ENCODE measurements at places on chromosomes 6 and 20.
A peak's percentile ranks its signal among the peaks of the same experiment; 100 is the strongest.

DNA sequence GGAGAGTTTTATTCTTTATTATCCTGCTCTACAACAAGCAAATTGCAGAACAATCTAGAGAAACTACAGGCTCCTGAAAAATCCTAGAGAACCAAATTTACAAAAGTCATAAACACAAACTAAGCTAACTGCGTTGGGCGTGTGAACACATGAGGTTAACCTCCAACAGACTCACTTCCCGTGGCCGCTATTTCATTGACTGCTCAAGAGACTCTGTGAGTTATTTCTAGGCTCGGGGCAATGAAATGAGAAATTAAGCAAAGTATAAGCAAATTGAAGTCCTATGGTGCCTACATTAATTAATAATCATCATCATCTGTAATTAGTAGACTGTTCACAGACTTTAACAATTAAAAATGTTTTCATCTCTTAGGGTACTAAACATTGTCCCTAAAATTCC, 100.0 kb downstream of the MBOAT1 start:
- no peak for DNase-seq

DNA sequence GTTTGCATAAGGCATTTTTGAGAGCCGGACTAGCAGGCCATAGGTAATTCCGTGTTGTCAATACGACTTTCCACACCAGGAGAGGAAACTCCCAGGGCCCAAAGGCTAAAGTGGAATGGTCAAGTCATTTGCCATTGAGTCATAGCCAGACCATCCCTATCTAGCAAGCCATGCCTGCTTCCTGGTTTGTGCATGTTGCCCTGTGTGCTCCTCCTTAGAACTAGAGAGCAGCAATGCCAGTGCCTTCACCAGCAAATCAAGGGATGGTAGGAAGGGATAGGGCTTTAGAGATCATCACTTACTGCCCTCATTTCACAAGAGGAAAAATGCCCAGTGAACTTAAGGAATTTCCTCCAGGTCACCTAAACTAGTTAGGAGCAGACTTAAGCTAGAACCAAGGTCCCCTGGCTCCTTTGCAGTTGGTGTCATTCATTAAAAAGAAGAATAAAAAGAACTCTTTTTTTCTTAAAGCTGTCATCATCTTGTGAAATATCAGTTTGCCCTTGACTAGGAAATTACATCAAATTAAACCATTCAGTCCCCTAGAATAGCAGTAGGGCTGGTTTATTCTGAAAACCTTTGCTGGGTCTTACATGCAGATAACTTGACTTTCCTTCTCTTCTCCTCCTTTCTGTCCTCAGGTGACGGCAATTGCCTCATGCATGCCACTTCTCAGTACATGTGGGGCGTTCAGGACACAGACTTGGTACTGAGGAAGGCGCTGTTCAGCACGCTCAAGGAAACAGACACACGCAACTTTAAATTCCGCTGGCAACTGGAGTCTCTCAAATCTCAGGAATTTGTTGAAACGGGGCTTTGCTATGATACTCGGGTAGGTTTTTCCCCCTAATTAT, 7.4 kb downstream of the TNFAIP3 start:
- peak; percentile 48 for DNase-seq

DNA sequence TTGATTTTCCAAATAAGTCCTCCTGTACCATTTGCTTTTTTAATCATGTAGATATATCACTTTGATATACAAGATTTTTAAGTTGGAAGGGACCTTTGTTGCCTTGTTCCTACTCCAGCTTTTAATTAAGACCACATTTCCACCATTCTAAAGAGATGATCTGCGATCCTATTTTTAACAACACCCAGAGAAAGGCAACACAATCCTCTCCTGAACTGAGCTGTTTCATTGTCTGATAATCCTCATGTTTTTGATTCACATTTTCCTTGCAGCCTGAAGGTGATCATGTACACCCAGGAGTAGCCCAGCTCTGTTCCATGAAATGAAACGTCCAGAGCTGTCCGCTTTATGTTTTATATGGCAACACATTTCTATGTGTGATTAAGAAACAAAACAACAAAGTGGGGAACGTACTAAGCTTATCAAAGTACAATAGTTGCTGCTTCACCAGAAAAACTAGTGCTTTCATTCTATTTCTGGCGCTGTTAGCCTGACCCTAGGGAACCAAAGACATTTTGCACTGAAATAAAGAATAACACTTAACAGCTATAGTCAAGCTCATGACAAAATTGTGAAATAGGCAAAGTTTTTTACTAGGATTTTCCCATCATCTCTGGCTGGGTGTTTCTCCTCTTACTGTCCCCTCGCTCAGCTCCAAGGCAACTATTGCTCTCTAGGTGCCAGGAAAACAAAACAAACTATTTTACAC, 22.6 kb upstream of the TRAF3IP2 start:
- DNase-seq = no peak

DNA sequence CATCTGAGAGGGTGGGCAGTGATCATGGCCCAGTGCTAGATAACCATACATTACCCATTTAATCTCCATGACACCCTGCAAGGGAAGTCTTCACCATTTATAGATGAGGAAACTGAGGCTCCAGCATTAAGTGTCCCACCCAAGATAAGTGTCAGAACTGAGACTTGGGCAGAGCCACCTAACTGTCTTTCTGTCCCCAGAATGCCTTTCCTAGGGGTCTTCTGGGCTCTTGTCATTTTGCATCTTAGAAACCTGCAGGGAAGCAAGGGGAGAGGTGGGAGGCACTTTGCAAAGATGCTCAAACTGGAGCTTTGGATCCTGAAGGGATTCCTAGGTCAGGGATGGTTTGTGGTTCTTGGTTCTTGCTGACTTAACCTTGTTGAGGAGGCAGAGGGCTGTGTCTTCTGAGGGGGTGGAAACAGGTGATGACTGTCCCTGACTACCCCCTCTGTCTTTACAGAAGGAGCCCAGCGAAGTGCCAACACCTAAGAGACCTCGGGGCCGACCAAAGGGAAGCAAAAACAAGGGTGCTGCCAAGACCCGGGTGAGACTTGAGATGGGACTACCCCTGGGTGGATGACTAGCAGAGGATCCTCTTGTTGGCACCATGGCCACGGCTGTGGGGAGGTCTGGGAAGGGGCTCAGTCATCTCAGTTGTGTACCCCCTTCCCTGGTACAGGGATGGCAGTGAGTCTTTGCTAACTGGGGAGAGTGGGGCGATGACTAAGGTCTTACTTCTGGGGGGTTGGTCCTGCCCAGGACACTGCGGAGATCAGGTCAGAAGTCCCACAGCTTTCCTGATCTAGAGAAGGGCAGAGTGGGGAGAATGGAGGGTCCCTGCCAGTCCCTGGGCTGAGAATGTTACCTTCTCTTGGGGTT, 5.8 kb downstream of the HMGA1 start:
- DNase-seq = no peak

DNA sequence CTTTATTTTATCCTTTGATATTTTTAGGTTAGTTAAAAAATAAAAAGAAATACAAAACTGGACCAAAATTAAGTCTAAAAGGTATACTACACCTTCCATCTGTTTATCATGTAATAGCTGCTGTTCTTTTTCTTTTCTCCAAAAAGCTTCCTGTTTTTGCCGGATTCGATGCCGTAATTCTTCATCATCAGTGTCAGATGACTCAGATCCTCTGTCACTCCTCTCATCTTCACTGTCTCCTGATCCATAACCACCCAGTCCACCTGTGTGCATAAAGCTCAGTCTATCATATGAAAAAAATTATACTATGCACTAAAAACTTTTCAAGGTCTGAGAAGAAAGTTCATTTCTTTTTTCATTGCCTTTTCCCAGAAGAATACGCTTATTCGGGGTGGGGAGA, 8.5 kb upstream of the COQ3 start:
- DNase-seq = no peak

GRCh38 chr6:63634630-63635029, 972 bp upstream of the PHF3 start:
- no peak for DNase-seq

Data from CD8-positive, alpha-beta T cell (primary cell).